ENCODE measurements at places on chromosomes 7 and 10. TPM values are rescaled to one million over a fixed set of nuclear protein-coding genes. Genes with fewer than 3 reads are reported as not detected.

Gene CALY
- not detected for total RNA-seq

Gene LIPJ
- total RNA-seq, result not detected

Gene NACAD
- total RNA-seq, result 0.16 TPM

Gene KNDC1
- 0.34 TPM for total RNA-seq
